ENCODE measurements at places on chromosomes 5 and 9.

DNA sequence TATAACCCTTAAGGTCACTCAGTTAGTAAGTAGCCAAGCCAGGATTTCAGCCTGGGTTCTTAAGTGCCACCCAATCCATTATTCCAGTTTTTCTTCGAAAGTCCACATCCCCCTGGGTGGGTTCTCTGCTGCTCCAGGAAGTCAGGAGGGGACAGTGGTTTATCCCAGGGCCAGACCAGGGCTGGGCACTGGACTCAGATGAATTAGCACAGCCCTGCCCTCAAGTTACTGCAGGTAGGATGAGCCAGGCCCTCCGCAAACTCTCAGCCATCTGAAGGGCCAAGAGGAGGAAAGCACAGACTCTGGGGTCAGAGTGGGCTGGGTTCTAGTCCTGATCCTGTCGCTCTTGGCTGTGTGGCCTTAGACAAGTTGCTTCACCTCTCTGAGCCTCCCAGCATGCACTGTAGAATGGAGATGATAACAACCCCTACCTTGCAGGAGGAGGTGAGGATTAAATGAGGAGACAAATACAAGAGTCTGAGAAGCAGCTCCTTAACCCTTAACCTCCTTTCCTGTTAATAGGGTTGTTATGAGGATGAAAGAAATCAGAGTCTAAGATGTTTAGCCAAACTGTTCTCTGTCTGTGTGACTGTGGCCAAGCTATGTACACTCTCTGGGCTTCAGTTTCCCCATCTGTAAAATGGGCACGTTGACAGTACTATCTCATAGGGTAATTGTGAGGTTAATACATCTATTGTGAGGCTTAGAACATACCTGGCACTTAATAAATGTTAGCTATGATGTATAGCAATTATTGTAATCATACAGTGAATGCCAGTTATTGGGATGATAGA is 6.8 kb upstream of the NEURL1B start:
- no peak for DNase-seq

DNA sequence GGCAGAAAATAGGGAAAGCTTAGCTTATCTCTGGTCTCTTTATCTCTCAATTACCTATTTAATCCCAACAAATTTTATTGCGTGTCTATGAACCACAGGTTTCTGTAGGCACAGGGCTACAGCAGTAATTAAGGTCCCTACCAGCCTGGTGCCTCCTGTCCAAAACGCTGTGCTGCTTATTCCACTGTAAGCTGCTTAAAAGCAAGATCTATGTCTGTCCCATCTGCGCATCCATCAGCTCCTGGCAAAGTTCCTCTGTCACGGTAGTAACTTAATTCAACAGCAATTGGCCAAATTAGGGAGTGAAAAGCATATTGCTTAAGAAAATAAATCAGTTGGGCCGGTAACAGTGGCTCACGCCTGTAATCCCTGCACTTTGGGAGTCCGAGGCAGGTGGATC is 235.8 kb upstream of the VLDLR start:
- no peak for DNase-seq

DNA sequence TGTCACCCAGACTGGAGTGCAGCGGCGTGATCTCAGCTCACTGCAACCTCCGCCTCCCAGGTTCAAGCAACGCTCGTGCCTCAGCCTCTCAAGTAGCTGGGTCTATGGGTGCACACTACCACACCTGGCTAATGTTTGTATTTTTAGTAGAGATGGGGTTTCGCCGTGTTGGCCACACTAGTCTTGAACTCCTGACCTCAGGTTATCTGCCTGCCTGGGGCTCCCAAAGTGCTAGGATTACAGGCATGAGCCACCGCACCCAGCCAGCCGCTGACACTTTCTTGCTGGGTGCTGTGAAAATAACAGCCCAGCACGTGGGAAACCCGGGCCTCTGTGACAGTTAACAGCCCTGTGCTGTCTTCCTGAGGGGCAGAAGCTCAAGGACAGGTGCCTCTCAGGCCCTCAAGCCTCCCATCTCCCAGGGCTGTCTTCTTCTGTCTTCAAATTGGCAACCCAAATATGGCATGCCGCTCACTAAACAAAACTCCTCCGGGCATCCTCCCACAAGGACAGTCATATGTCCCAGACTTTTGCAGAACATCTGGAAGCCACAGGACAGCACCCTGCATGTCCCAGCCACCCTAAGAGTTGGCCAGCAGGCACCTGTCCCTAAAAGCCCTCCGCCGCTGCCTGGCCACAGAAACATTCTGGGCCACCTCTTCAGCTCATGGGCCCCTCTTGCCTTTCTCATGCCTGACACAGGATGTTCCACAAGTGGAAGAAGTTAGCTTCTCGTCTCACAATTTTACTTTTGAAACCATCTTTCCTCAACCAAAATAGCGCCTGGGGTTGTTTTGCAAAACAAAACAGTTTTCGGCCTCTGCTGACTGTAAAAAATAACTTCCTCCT is 233.6 kb downstream of the SYK start:
- DNase-seq: no peak

DNA sequence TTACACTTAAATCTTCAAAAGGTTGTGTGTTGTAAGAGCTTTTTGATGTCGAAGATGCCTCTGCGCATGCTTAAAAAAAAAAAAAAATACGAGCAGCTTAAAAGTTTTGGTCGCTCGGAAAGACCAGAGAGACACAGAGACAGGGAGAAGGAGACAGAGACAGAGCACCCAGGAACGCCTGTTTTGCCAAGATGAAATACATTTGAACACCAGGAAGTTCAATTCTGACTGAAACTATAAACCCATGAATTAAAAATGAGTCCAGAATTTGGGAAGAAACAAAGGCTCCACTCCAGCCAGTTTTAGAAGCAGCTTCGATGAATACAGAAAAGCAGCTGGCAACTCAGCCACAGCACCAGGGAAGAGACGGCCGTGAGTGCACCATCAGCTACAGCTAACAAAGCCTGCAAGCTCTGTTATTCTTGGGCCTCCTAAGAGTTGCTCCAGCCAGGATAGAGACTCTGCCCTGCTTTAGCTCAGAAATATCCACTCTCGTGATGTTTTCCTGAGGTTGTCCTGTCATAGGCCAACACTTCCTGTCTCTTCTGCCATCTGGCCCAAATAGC is 2.5 kb upstream of the ZNF474 start:
- no peak for DNase-seq

GRCh38 chr9:16974436-16974835 is 104.0 kb upstream of the BNC2 start:
- no peak for DNase-seq

- no peak for DNase-seq
Measured at GRCh38 chr5:57687596-57687995, 205.0 kb upstream of the ACTBL2 start.

GRCh38 chr5:34582371-34582770 is 73.8 kb upstream of the RAI14 start:
- DNase-seq: no peak

DNA sequence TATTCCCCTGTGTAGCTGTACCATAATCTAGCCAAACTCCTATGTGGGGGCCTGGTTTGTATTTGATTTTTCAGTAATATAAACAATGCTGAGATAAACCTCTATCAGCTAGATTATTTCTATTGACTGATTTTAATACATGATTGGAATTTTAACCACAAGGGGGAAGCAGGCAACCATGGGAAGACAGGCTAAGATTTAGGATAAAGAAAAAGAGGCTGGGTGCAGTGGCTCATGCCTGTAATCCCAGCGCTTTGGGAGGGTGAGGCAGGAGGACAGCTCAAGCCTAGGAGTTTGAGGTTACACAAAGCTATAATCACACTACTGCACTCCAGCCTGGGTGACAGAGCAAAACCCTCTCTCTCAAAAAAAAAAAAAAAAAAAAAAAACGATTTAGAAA is 18.1 kb upstream of the GPX3 start:
- DNase-seq: no peak

DNA sequence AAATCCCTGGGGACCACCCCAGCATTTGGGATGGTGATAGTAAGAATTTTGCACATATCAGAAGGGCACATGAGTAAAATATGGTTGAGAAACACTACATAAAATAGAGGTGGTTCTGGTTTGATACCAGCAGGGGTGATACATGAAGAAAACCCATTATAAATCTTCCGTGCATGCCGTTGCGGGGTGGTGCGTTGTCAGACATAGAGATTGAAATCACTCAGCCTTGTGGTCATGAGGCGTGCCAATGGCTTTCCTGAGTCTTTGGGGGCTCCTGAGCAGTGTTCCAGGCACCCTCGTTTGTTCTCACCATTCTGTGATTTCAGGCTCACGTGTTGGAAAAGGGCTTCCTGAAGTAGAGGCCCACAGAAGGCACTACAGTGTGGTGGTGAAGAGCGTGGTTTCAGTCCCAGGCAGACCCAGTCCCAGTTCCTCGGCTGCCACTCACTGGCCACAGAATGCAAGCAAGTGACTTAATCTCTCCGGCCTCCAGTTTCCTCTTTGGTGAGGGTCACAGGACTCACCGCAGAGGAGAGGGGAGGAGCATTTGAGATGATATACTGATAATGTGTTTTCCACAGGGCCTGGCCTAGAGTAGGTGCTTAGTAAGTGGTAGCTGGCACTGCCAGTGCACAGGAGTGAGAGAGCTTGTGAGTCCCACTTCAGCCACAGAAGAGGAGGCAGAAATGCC is 20.5 kb upstream of the GLRX start:
- DNase-seq: no peak

GRCh38 chr5:136038635-136039034 is 9.8 kb downstream of the TGFBI start:
- DNase-seq: no peak

DNA sequence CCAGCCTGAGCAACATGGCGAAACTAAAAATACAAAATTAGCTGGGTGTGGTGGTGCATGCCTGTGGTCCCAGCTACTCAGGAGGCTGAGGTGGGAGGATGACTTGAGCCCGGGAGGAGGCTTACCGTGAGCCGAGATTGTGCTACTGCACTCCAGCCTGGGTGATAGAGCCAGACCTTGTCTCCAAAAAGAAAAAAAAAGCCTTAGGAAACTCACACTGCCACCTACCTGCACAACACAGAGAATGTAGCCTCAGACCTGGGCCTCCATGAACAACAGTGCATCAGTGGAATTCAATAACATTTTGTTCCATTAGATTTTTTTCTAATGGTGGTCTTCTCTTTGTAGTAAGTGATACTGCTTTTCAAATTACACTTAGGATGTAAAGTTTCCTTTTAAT is 63.8 kb upstream of the RARS1 start:
- DNase-seq: no peak

DNA sequence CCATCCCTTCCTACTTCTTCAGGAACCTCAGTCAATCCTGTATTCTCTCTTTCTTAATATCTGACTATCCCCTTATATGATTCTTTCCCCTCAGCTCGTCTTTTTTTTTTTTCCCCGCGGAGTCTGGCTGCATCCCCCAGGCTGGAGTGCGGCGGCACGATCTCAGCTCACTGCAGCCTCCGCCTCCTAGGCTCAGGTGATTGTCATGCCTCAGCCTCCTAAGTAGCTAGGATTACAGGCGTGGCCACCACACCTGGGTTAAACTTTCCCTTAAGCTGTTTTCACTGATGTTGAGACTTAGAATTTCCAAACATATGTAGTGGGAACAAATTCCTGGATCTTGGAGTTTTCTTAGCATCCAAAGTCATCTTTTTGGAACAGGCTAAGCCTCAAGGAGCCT is 13.3 kb upstream of the RUSC2 start:
- DNase-seq: no peak

DNA sequence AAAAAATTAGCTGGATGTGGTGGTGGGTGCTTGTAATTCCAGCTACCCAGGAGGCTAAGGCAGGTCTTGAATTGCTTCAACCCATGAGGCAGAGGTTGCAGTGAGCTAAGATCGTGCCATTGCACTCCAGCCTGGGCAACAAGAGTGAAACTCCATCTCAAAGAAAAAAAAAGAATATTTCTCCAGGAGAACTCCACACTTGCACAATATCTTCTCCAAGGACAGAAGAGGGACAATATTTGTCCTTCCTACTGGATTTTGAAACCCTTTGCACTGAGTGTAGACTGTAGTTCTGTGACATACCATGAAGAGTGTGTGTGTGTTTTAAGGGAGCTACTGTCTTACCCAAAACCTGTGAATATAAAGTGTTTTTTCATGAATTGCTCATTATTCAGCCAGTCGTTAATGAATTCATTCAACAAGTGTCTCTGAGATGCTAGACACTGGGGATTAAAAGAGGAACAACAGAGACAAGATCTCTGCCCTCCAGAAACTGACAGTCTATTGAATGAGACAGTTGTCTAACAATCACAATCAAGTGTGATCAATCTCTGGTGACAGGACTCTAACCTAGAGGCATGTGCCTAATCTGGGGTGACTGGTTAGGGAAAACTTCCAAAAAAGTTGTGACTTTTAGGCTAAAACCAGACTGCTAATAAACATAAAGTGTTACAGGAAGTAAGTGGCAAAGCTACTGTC is 9.8 kb upstream of the UBE2D2 start:
- DNase-seq: no peak

GRCh38 chr9:113665064-113665463 is 201.5 kb downstream of the RGS3 start:
- DNase-seq: no peak

DNA sequence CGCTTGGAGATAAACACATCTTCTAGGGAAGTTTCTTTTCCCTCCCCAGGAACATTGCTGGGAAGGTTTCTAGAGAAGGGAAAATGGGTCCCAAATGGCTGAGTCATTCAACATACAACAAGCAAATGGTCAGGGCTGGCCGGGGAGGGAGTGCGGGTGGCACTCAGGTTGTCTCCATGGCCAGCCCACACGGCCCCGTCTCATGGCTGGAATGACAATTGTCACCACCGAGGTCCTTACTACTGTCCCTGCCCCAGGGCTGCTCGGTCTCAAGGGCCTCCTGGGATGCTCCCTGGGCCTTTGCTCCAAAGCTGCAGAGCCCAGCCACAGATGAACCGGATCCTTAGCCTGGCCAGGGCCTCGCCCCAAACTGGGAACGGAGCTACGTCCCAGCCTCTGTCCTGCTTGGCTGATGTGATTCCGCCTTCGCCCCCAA is 121.9 kb downstream of the FGF18 start:
- DNase-seq: no peak

GRCh38 chr9:131346559-131346958 is 47.3 kb upstream of the PRRC2B start:
- DNase-seq: no peak

DNA sequence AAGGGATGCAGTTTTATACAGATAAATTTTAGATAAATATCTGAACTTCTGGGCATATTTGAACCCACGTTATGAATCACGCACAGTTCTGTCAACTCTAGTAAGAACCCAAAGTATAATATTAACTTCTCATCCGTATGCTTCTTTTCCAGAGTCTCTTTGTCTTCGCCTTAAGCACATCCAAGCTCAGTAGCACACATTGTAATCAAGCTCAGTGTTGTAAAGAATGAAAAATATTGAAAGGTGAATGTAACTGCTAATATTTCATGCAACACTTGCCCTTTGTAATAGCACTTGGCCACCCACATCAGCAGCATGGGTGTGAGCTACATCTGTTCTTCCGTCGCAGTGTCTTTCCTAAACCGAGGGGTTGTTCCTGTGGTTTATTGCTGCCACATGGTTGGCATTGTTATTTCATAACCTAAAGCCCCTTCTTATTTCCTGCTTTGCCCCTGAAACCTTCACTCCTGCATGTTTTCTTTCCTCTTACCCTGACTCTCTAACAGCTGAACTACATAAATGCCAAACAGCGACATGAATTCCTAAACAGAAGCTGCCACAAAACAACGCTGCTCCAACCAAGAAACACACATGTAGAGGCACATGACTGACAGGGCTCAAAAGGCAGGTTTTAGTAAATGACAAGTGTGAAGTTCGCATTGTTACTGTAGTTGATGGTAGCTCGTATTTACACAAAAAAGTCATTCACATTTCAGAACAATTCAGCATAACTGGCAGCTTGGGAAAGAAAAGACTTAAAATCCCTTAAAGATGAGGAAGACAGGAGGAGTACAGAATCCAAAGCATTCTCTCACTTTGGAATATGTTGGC is 190.1 kb upstream of the MEF2C start:
- no peak for DNase-seq

Data from stimulated activated CD8-positive, alpha-beta memory T cell treated with anti-CD3 and anti-CD28 coated beads, Interleukin-4, amount 100 ng/mL, for 1 hour (primary cell).